ENCODE measurements at places on chromosomes 5 and 9.

GRCh38 chr9:79621916-79622575 is 50.3 kb downstream of the TLE4 start:
- no peak for DNase-seq

GRCh38 chr5:106127341-106127781 is 1543.4 kb downstream of the EFNA5 start:
- DNase-seq = no peak

DNA sequence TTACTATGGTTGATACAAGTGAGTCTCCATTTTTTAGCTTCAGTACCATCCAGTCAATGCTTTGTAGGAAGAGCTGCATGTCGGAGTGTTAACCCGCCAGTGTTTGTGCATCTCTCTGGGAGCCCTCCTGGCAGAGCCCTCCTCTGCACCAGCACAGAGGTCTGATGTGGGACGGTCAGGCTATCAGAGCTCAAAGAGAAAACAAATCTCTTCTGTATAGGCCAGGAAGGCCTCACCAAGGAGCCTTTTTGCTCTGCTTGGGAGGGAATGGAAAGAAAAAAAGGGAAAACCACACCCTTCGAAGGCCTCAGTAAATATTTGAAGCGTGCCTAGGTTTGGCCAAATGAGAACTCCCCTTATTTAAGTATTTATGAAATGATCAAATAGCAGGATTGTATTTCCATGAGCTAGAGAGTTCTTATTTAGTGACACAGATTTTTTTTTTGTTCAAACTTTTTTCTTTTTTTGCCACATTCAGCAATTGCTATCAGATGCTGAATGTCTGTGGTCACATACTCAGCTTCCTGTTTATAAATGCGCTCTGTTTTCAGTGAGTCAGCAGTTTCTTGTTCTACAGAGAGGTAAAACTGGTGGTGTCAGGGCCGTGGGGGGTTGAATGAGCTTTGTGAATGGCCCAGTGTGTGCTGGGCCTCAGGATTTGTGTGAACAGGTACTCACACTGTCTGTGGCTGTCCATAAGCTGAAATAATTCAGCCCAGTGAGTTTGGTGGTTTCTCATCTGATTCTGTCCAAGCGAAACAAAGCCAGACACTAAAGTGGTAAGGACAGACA is 226.6 kb downstream of the SNX18 start:
- peak; percentile 66 for DNase-seq

DNA sequence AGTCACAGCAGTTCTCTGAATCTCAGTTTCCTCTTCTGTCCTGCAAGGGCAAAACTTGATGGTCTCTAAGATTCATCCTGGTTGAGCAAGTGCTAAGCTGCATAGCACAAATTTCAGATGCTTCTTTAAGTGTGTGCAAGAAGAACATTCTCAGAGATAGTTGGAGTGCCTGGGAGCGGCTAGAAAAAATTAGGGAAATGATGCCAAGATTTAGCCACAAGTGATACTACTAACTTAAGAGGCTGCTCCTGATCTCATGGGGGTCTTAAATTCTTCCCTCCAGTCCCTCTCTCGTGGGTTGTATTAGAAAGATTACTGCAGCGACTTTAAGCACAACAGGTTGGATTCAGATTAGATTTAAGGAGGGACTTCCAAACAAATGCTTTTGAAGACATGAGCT is 24.2 kb downstream of the INSYN2B start:
- no peak for DNase-seq

DNA sequence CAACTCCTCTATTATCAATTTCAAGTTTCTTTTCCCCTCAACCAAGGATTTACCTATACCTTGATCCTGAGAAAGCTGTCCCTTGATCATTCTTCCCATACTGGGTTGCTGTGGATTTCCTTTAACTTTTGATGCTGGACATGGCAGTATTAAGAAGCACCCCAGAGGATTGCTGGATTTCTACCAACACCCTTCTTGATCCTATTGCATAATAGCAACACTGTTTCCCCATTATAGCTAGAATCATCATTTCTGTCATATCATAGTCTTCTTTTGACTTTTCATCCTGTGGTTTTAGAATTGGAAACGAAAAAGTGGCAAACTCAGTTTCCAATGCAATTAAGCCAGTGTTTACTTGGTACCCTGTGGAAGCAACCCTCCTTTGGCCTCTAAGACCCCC is 154.9 kb downstream of the ARRDC3 start:
- DNase-seq = no peak

DNA sequence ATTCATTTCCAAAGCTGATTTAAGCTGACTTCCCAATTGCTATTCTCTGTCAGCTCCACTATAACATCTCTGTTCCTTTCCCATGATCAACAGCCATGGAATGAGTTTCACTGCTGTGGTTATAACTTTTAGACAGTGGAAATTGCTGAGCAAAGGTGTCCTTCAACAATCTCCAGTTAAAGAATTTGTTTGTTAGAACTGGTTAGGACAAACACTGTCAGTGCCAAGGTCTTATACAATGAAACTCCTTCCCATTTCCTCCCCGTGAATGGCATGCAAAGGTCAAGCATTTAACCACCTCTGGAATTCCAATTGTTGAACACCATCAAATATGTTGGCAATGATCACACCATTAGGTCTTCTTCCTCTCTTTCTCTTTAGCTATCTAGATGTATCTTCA is 45.7 kb upstream of the GHR start:
- no peak for DNase-seq

GRCh38 chr9:111949919-111950318 is 53.3 kb downstream of the UGCG start:
- DNase-seq = no peak

- DNase-seq = no peak
Observed at GRCh38 chr9:133151601-133152525, 11.9 kb downstream of the GBGT1 start.

DNA sequence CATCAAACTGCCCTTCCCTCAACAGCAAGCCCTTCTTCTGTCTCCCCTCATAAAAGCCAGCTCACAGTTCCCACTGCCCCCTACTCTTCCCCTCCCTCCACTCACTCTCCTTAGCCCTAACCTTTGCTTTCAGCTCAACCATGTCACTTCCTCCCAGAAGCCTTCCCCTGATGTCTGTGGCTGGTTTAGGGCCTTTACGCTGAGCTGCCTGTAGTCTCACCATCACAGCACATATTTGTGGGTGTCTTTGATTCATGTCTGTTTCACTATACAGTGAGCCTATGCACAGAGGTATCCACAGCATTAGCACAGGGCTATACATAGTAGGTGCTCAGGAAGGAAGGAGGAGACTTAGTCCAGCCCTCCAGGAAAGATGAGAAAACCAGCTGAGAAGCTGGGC is 34.7 kb downstream of the C9orf50 start:
- DNase-seq = no peak

- peak; percentile 69 for DNase-seq
Observed at GRCh38 chr9:22237497-22238363, 208.9 kb upstream of the DMRTA1 start.

Data from inflammatory macrophage treated with lipopolysaccharide for 1 hour (primary cell).